ENCODE measurements at places on chromosomes 11 and 22.

- no peak overlapping the region for H3K27ac ChIP-seq
- no peaks in the 10 kb centered on the region for H3K36me3 ChIP-seq
- no peak for ATAC-seq
- no peaks in the 10 kb centered on the region for H3K27me3 ChIP-seq
- no peak overlapping the region for H3K4me3 ChIP-seq
- no peaks in the 10 kb centered on the region for H3K4me1 ChIP-seq
Observed at GRCh38 chr11:26820739-26821138, 98.9 kb upstream of the SLC5A12 start.

DNA sequence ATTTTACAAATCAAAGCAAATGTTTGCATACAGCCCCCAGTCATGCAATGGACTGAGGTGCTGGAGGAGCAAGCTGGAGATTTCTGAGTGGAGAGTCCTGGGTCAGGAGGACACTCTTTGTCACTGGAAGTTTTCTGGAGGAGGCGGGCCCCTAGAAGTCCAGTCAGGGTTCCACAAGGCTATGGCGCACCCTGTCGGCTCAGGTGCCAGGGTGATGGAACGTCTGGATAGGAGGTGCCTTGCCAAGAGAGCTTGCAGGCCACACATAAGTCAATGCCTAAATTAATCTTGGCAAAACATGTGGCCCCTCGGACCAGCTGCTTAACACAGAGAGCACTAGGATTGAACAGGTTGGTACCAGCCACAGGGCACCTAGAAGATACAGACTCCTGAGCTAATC lies 174.7 kb upstream of the CADM1 start:
- no peaks in the 10 kb centered on the region for H3K36me3 ChIP-seq
- ATAC-seq = no peak
- H3K27ac ChIP-seq = no peak overlapping the region
- no peaks in the 10 kb centered on the region for H3K4me1 ChIP-seq
- no peak overlapping the region for H3K4me3 ChIP-seq

- H3K27me3 ChIP-seq = peaks cover 38% of the 10 kb centered on the region
- no peak overlapping the region for H3K27ac ChIP-seq
- H3K4me3 ChIP-seq = no peak overlapping the region
- no peaks in the 10 kb centered on the region for H3K36me3 ChIP-seq
- no peak for ATAC-seq
- no peaks in the 10 kb centered on the region for H3K4me1 ChIP-seq
Observed at GRCh38 chr11:113142508-113142907, 171.9 kb upstream of the TTC12 start.

GRCh38 chr11:128487978-128488377 lies 99.4 kb downstream of the ETS1 start:
- peaks cover 100% of the 10 kb centered on the region for H3K36me3 ChIP-seq
- peak; percentile 25 for ATAC-seq
- peak overlapping the region; percentile 100 for H3K27ac ChIP-seq
- peaks cover 91% of the 10 kb centered on the region for H3K4me1 ChIP-seq
- H3K4me3 ChIP-seq = peak overlapping the region; percentile 99
- H3K27me3 ChIP-seq = no peaks in the 10 kb centered on the region

DNA sequence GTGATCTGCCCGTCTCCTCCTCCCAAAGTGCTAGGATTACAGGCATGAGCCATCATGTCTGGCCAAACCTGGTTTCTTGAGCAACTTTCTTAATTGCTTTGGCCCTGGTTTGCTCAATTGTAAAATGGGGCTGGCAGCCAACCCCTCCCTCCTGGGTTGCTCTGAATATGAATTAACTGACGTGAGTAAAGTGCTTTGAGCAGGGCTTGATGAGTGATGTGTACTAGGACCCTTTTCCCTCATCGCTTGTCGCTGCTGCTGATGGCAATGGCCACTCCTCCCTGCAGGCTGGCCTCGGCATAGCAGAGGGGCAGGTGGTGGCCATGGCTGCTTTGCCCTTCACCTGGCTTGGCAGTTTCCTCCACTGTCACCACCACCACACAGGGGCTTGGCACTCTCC lies 41.5 kb downstream of the RNF141 start:
- ATAC-seq = no peak
- no peak overlapping the region for H3K27ac ChIP-seq
- no peak overlapping the region for H3K4me3 ChIP-seq

GRCh38 chr11:112440518-112440917 lies 179.9 kb upstream of the PLET1 start:
- H3K36me3 ChIP-seq = no peaks in the 10 kb centered on the region
- H3K27ac ChIP-seq = no peak overlapping the region
- peaks cover 6% of the 10 kb centered on the region for H3K27me3 ChIP-seq
- no peak overlapping the region for H3K4me3 ChIP-seq
- no peak for ATAC-seq

DNA sequence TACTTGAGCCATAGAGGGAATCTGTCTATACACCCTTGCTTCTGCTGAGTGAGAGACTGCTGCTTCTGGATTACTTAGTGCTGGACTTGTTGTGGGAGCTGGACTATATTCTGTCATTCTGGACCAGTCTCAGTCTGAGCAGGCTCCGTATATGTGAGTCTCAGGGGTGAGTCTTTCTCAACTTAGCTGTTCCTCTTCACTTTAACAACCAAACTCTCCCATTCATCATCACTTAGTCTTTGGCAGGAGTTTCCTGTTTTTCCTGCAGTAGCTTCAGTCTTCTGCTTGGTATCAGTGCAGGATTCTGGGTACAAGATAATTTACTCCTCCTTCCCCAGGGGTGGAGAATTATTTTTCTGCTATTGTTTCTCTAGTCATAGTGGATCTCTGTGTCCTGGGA lies 779.5 kb downstream of the METTL15 start:
- H3K4me3 ChIP-seq = no peak overlapping the region
- no peaks in the 10 kb centered on the region for H3K4me1 ChIP-seq
- H3K27ac ChIP-seq = no peak overlapping the region
- no peaks in the 10 kb centered on the region for H3K36me3 ChIP-seq
- no peak for ATAC-seq

DNA sequence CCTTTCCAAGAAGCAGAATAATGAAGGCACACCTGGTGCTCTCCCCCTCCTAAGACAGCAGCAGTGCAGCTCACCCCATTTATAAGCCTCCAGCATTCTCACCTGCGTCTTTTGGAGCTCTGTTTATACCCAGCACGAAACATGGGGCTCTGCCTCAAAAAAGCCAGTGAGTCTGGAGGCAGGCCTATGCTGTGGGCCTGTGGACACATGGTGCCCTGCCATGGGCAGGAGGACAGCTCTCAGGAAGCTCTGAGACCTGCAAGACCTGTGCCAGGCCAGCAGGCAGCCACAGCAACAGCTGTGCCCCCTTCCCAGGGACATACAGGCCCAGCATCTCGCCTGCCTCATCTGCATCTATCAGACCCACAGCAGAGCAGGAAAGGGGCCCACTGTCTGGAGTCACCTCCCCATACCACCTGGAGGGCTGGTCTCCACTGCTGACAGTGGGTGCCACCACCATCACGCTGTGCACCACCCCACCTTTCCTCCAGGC lies 64.2 kb downstream of the DGCR2 start:
- H3K4me3 ChIP-seq = no peak overlapping the region
- H3K36me3 ChIP-seq = peaks cover 85% of the 10 kb centered on the region
- ATAC-seq = no peak
- peaks cover 7% of the 10 kb centered on the region for H3K4me1 ChIP-seq
- H3K27me3 ChIP-seq = no peaks in the 10 kb centered on the region

DNA sequence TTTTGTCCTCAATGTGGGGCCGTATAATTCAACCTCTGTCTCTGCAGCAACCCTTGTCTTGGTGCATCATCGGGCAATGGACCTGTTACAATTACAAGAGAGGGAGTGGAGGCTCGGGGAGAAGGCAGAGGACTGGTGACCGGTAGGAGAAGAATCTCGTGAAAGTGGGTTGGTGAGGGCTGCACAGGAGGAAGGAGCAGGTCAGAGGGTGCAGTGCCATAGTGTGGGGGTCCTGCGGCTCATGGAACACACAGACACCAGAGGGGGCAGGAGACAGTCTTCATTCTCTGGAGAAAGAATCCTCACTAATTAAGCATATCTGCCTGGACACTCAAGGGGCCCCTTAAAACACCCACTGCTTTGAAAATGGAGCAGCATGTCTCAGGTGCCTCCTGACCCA lies 174.7 kb upstream of the B3GAT1 start:
- H3K27ac ChIP-seq = no peak overlapping the region
- H3K4me3 ChIP-seq = no peak overlapping the region
- ATAC-seq = no peak
- H3K27me3 ChIP-seq = peaks cover 24% of the 10 kb centered on the region

DNA sequence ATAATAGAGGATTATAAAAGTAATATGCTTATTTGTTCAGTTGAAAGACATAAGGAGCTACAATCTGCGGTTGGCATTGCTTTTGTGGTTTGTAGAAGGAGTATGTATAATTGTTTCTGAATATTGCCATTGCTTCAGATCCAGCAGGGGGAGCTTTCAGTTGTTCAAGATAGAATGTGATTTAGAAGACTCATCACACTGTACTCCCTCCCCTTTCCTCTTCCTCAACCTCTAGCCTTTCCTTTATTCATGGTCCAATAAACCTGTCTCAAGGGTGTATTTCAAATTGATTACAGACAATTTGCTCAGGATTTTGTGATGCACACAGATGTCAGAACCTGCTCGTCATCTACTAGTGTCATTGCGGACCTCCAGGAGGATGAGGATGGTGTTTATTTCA lies 9.8 kb downstream of the PRMT3 start:
- peaks cover 95% of the 10 kb centered on the region for H3K36me3 ChIP-seq
- H3K27me3 ChIP-seq = no peaks in the 10 kb centered on the region
- H3K4me1 ChIP-seq = no peaks in the 10 kb centered on the region
- H3K27ac ChIP-seq = no peak overlapping the region
- no peak overlapping the region for H3K4me3 ChIP-seq
- peak; percentile 61 for ATAC-seq

Data from activated T-helper 17 cell treated with anti-CD3 and anti-CD28 coated beads, Interleukin-2, amount 50 U/mL, for 72 hours (primary cell).